ENCODE measurements at places on chromosomes 2 and 18.

- no peak for DNase-seq
Observed at GRCh38 chr2:68157002-68157401, 686 bp upstream of the PNO1 start.

DNA sequence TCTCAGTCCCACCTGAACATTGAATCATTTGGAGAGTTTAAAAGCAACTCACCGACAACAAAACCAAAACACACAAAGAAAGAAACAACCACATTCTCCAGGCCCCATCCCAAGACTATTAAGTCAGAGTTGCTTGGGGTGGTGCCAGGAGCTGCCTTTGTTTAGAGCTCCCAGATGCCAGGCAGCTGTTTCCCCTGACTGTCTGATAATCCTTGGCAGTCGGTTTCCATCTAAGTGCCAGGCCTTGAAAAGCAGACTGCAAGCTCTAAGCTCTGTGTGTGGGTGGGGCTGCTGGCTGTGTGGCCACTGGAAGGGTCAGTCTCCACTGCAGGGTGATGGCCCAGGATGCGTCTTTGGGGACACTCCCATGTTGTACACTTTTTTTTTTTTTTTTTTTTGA is 255.3 kb upstream of the AGAP1 start:
- no peak for DNase-seq

DNA sequence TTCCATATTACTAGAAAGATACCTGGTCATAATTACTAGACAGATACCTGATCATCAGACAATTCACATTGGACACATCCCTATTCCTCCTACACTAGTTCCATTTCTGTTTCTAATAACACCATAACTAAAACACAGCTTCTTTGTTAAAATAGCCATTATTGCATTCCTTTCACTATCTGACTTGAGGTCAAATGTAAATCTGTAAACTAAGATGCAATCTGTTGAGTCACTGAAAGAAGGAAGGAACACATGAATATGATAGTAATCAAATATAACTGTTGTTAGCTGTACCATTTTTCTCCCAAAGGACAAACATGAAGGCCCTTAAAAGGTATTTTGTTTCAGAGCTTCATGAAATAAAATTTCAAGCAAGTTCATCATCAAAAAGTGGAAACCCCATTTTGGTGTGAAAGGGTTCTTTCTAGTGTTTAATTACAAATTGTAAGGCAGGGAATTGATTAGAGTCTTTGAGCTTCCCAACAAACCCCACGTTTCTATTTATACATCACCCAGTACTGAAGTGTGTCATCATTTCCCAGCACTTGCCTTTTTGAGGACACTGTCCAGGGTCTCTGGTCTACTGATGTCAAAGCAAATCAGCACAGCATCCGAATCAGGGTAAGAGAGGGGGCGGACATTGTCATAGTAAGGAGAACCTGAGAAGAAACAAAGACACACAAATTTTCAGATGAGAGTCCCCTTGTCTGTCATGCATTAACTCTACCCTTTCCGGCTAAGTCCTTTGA is 13.0 kb downstream of the RND3 start:
- DNase-seq = no peak

DNA sequence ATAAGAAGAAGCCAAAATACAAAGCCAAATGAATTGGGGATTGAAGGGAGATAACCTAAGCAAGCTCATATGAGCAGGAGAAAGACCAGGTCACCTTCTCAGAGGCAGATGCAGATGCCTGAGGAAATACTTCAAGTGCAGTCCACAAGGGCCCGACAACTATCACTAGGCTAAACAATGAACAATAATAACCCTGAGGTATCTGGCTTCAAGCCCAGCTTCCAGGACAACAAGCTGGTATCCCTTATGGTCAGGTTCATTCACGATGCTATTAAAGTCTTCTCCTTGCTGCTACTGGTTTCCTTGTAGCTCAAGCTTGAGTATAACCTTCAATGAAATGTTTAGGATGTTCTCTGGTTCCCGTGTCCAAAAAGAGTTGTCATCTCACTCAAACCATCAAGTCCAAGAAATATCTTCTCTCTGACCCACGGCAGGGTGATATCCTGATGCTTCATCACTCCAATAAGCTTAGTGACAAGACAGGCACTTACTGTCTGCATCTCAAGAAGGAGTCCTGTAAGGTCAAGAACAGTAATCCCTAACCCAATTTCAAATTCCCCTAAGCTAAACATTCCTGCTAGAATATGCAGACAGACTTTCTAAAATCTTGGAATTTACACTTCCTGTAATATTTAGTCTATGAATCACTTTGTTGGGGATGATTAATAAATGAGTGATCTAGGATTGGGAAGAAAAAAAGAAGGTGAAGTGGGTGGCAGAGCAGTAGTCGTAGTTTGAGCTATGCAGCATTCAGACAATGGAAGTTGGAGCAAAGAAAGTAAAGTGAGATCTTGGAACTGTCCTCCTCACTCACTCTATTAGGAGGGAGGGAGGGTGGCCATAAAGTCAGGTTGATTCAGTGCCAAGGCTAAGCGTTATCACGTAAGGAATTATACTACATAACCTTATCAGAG is 33.1 kb downstream of the CHN1 start:
- DNase-seq = peak; percentile 73

DNA sequence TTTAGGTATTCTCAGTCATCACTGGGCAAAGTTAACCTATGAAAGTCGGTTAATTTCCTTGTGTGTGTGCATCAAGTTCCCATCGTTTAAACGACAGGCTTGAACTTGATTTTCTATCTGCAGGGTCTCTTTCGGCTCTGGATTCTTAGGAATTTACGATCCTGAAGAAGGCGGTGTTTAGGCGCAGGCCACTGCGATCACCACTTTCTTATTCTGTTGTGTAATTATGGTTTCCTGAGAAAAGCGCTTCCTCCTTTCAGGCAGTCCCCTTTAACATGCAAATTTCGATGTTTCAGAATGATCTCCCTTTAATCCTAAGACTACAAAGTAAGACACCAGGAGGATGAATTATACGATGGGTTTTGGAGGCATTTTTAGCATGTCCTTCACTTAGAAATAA is 27.9 kb upstream of the MBP start:
- no peak for DNase-seq

DNA sequence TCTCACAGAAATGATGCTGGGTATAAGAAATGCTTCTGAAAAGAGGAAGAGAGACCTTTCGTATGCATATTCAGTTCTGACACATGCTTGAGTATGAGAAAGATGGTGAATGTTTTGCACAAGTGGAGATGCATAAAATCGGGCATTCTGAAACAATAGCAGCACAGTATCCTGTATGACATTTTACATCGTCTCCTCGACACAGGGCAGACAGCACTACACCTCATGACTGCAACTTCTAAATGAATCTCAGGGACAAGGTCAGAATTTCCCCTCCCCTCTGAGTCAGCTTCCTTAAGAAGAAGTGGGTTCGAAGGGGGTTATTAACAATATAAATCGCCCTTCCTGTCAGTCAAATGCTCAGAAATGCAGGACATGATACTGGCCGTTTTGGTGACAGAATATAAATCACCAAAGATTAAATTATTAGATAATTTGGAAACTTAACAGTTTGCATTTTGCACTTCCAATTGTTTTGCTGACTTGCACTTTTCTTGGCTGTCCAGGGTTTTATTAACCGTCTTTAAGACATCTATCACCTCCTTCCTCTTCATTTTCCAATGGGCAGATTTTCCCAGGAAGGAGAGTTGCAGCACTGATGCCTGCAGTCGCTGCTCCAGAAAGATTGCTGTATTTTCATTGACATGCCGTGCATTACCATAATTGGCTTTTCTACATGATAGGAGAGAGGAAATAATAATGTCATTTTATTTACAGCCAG is 57.2 kb downstream of the TSHZ1 start:
- no peak for DNase-seq

GRCh38 chr2:226207671-226208070 is 591.9 kb downstream of the IRS1 start:
- DNase-seq = no peak

DNA sequence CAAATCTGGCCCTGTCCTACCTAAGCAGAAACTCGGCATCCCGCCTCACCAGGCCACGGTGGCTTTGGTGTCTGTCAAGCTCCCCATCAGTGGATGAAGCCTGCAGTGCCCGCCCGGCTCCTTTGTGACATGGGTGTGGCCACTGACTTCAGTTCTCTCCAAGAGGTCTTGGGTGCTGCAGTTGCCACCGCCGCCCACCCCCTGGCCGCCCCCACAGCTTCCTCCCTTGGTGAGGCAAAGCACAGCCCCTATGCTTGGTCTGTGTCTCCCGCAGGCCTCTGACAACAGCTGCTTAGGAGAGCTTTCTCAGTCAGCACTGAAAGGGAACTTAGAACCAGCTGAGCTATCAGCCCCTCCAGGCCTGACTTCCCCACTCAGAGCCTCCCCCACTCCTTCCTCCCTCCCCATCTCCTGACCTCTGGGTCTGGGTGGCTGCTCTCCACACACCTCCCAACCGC is 22.9 kb upstream of the GPR55 start:
- no peak for DNase-seq
